Hematopoietic multipotent progenitor cell (in vitro differentiated cells): ENCODE measurements at places on chromosomes 16 and 17.
A peak's percentile ranks its signal among the peaks of the same experiment; 100 is the strongest.

DNA sequence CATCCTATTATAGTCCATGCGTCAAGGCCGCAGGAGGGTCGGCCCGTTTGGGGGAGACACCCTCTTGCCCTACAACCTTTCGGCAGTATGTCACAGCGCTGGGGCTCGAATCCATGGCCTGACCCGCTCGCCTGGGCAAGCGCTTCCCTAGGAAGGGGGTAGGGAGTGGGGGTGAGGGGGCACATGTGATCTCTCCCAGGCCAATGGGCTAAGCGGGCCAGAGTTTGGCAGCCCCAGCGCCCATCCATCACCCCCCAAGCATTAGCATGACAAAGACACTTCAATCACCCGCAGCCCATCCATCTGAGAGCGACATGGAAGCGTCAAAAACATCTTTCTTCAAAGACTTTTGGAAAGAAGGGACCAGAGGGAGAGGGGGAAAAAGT is at the start of gene HOXB1:
Gene HOXB1, minus strand, starts transcription at position 125 of the 386 bp plus-strand sequence. Its CDS starts 107 bp downstream, at position 18.
- DNase-seq: no peak

- DNase-seq: peak; percentile 10
Measured at GRCh38 chr16:46801428-46802049, 29.4 kb downstream of the C16orf87 start.

DNA sequence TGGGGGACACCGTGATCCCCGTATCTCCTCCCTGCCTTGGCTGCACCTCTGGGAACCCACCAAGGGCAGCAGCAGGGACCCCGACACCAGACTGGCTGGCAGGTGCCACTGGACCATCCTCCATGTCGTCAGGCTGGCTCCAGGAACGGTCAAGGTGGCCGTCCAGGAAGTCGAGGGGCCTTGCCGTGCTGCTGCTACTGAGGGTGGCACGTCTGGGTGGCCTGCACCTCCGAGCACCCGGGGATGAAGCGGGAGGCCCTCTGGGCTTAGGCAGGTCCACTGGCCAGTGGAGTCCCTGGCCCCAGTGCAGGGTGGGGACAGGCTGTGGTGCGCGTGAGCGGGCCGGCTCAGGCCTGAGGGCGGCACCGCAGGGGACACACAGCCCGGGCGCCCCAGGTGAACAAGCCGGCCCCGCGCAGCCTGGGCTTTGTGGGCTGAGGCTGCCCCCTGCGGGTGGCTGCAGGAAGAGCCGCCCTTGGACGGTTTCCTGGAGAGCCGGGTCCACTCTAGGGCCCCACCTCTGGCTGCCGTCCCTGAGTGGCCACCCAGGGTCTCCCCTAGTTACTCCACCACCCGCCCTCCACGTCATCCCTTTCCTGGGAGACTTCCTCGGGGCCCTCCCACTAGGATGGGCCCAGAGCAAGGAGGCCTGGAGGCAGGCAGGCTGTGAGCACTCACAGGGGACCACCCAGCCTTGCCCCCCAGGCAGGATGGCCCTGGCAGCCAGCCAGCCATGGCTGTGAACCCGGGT is 42.8 kb upstream of the ZC3H18 start:
- peak; percentile 48 for DNase-seq

GRCh38 chr17:83083368-83084201 is 4.2 kb downstream of the METRNL start:
- no peak for DNase-seq

- DNase-seq: no peak
Measured at GRCh38 chr17:16419929-16420271, 4.5 kb downstream of the TRPV2 start.

GRCh38 chr17:45346216-45347015 is 29.6 kb upstream of the MAP3K14 start:
- no peak for DNase-seq

GRCh38 chr16:89534252-89534756 is 26.1 kb downstream of the SPG7 start:
- peak; percentile 93 for DNase-seq

DNA sequence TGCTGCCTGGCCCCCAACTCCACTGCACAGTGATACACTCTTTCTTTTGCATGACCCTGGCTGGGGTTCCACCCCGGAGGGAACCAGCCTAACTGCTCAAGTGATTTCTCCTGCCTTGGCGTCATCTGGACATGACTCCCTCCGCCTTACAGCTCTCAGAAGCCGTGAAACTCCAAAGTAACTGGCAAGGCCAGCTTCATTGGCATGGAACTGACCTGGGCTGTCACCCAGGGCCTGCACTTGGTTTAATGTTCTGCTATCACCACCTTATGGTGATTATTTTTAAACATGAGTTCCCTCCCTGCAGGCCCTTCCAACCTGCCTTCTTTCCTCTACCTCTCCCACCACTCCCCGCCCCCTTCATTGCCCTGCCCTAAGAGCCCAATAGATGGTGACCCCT is 139.7 kb upstream of the CDH5 start:
- DNase-seq: no peak

DNA sequence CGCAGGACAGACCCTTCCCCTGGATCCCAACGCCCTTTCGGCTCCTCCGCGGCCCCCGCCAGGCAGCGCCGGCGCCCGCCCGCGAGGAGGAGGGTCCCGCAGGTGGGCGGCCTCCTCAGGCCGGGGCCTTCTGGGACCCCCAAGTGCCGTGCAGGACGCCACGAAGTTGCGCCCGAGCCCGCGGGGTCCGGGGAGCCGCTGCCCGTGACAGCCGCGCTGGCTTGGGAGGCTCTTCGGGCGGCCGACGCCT is 504 bp downstream of the ERN1 start:
- DNase-seq: no peak

DNA sequence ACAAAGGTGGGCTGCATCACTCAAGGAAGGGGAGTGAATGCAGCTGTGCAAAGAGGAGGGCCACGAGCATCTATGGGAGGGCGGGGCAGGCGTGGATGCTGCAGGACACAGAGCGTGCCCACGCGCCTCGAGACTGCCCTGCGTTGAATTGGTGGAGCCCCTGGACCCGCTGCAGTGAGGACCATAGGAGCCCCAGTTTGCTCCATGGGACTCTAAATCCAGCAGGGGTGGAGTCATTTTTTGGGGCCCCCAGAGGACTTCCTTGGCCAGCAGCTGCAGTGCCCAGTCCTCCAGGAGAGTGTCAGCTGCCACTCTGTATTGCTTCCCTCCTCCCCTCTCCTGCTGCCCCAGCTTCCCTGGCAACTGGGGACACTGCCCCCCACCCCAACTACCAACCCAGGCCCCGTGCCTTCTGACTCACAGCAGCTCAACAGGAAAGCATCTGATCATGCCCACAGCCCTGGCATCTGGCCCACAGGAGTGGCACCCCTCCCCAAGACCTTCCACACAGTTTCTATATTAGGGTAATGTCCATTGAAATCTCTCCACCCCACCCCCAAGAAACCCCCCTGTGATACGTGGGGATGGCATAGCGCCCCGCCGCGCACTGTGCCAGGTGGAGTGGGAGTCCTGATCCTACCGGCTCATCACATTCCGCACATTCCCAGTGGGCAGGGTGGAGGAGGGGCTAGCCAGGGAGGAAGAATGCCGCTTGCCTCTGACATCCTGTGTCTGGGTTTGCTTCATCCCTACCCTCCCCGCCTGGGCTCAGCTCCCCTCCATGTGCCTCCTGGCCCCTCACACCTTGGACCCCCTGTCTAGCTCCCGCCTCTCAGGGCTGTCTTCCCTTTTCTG is 27.8 kb upstream of the ITGA3 start:
- peak; percentile 93 for DNase-seq

DNA sequence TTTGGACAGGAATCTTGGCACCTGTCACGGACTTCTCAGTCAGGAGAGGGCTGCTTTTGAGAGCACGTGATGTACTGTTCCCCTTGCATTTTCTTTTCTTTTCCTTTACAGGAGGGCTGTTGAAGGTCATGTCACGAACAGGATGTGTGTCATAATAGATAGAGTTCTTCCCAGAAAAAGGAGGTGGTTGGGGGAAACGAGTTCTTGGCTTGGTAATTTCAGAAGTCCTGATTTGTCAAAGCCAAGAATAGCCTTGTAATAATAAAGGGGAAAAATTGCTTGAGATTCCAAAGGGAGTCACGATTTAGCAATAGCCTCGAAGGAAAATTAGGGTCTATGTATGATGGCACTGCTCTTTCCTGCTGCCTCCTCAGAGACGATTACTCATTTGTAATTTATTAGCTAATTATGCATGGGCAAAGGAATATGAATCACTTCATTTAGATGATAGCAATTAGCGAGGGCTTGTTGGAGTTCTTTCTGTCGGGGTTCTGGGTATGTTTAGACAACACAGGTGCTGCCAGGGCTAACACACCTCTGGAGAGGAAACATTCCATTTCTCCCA is 277.7 kb upstream of the N4BP1 start:
- no peak for DNase-seq

- DNase-seq: no peak
Measured at GRCh38 chr16:15643946-15644250, 944 bp upstream of the MARF1 start.

GRCh38 chr17:78484271-78485246 is 92.6 kb downstream of the DNAH17 start:
- peak; percentile 36 for DNase-seq

- no peak for DNase-seq
Measured at GRCh38 chr16:1450218-1450617, 5.9 kb upstream of the CCDC154 start.

GRCh38 chr16:66374176-66374575 is 7.7 kb downstream of the CDH5 start:
- DNase-seq: no peak

- no peak for DNase-seq
Measured at GRCh38 chr17:4375039-4375748, 8.7 kb upstream of the UBE2G1 start.

DNA sequence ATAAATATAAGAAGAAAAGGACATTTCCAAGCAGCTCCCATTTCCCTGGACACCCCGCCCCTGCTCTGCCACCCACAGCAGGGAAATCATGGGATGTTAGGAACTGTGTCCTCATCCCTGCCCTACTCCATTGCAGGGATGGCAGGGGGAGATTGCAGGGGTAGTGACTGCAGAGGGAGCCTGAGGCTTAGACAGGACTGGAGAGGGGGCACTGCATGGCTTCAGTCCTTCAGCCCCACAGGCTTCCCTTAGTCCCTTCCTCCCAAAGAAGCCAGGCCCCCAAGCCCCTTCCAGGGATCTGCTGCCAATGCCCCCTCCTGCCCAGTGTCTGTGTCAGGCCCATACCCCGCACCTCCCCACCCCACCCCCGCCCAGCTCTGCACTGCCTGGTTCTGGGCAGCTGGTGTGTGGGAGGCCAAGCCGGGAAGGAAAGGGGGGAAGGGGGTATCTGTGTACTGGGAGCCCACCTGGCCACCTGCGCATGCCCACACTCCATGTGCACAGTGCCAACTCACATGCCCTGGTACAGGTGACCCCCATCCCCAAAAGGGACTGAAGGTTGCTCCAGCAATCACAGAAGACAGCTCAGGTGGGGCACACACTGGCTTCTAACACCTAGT is 3.3 kb downstream of the RUNDC3A start:
- DNase-seq: no peak

GRCh38 chr16:1769402-1770300 is 1.7 kb downstream of the NME3 start:
- no peak for DNase-seq

DNA sequence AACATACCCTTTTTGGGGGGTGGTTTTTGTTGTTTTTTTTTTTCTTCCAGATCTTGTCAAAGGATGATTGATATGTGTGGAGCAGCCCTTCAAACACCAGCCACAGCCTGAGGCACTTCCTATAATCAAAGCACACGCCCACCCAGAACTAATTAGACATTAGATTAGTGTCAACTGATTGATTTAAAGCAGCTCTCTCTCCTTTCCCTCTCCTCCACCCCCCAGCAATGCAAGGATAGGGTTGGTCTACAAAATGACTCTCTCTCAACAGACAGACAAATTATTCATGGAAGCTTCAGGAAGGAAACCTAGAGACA is 250.3 kb upstream of the SOX9 start:
- no peak for DNase-seq

GRCh38 chr16:5616841-5617240 is 519.2 kb upstream of the EEF2KMT start:
- DNase-seq: no peak

DNA sequence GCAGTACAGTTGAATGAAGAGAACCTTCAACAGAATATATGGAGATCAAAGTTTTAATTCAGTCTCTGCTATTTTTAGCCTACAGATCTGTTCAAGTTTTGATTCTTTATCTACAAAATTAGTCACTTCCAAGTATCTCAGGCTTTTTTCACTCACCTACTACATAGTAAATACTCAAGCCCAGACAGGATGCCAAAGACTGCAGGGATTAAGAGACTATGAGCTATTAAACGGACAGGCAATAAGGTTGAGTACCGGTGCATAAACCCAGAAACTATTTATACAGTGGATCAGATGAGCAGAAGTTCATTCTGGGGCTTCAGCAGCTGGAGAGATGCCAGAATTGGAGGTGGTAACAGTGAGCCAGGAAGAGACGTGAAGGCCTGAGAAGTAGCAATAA is 18.7 kb upstream of the OR3A1 start:
- no peak for DNase-seq

DNA sequence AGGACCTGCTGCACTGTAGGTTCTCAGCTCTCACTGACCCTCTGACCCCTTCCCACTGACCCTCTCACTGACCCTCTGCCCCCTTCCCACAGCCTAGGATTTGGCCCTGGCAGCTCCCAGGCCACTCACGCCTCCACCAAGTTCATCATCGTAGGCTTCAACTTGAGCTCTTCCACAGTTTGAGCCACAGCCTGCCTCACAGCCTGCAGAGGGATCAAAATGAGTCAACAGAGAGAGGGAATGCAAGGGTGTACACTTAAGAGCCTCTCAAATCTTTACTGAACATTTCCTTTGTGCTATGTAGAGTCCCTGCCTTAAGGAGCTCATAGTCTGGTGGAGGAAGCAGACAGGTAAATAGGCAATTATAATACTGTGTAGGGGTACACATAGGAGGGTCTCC is 12.1 kb downstream of the HEATR9 start:
- no peak for DNase-seq

DNA sequence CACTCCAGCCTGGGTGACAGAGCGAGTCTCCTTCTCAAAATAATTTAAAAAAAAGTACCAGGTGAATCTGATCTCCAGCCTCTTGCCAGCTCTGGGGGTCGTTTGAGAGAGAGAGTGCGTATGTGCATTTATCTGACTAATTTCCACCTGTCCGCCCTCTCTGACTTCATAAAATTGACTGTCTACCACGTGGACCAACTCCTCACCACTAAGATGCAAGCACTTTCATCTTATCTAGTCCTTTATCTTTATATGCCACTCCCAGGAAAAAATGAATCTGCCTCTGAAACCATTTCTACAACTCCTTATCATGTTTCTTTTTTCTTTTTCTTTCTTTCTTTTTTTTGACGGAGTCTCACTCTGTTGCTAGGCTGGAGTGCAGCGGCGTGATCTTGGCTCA is 55.8 kb downstream of the HS3ST3A1 start:
- DNase-seq: no peak

GRCh38 chr16:7805686-7806396 is 473.2 kb downstream of the RBFOX1 start:
- DNase-seq: no peak

DNA sequence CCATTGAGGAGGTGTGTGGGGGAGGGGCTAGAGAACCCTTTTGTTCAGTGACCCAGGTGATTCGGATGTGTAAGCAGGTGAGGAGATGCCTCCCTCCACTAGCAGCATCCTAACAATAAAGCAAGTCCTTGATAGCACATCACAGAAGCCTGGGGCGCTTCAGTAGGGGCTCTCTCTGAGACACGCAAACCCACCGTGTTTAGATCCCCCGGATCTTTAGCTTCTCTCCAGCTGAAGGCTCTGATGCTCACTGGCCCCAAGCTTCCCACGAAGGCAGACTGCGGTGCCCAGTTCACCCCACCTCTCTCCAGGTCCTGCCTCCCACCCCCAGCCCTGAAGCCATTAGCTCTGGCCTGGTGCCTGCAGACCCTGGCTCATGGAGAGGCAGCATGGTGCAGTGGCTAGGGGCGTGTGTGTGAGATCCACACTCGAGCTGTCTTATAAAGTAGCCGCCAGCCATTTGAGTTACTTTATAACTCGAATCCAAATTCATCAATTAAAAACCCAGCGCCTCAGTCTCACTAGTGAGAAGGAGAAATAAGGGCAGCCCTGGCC is 204.7 kb upstream of the TNRC6C start:
- no peak for DNase-seq
